ENCODE measurements at places on chromosomes 16 and 17. TPM values are rescaled to one million over a fixed set of nuclear protein-coding genes. Genes with fewer than 3 reads are reported as not detected.

Gene NFAT5
- 16.8 TPM for total RNA-seq

Gene KRTAP9-8
- not detected for total RNA-seq

- no peaks in the 10 kb centered on the region for H3K27me3 ChIP-seq
- H3K27ac ChIP-seq = no peak overlapping the region
- peaks cover 25% of the 10 kb centered on the region for H3K4me1 ChIP-seq
- H3K4me3 ChIP-seq = no peak overlapping the region
- DNase-seq = no peak
- H3K36me3 ChIP-seq = peaks cover 33% of the 10 kb centered on the region
These were observed 155.0 kb upstream of the CACNG5 start for GRCh38 chr17:66679631-66680517.

DNA sequence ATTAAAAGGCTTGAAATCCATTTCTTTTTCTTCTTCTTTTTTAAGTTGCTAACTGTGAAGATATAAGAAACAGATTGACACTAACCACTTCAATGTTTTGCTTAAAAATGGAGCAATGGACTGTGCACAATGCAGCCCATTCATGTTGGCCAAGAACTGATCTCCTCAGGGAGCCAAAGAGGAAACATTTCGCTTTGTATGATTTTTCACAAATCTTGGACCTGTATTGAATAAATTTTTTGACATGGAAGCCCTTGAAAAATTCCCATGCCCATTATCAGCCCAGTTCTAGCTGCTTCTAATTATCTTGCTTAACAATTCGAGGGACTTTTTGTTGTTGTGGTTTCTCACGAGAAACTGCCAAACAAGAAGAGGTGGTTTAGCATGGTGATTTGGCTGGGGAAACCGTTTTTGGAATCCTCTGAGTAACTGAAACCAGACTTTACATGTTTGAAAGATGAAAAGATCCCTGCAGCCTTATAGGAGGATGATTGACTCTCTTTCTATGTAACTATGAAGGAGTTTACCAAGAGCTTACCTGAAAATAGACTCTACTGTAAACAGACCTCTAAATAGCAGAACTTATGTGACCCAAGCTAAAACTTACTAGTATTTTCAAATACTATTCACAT is 1389.4 kb upstream of the GOT2 start:
- no peak overlapping the region for H3K4me3 ChIP-seq
- no peaks in the 10 kb centered on the region for H3K36me3 ChIP-seq
- H3K27ac ChIP-seq = no peak overlapping the region
- H3K4me1 ChIP-seq = no peaks in the 10 kb centered on the region
- H3K27me3 ChIP-seq = no peaks in the 10 kb centered on the region

GRCh38 chr17:74768069-74768762 is 7.9 kb downstream of the NAT9 start:
- peaks cover 32% of the 10 kb centered on the region for H3K4me1 ChIP-seq
- DNase-seq = no peak
- H3K27ac ChIP-seq = peak overlapping the region; percentile 72
- H3K4me3 ChIP-seq = no peak overlapping the region
- H3K36me3 ChIP-seq = peaks cover 65% of the 10 kb centered on the region

- H3K36me3 ChIP-seq = no peaks in the 10 kb centered on the region
- no peak for DNase-seq
- no peaks in the 10 kb centered on the region for H3K27me3 ChIP-seq
- no peaks in the 10 kb centered on the region for H3K4me1 ChIP-seq
- no peak overlapping the region for H3K4me3 ChIP-seq
These were observed 1013.8 kb upstream of the EEF2KMT start for GRCh38 chr16:6111390-6111789.

DNA sequence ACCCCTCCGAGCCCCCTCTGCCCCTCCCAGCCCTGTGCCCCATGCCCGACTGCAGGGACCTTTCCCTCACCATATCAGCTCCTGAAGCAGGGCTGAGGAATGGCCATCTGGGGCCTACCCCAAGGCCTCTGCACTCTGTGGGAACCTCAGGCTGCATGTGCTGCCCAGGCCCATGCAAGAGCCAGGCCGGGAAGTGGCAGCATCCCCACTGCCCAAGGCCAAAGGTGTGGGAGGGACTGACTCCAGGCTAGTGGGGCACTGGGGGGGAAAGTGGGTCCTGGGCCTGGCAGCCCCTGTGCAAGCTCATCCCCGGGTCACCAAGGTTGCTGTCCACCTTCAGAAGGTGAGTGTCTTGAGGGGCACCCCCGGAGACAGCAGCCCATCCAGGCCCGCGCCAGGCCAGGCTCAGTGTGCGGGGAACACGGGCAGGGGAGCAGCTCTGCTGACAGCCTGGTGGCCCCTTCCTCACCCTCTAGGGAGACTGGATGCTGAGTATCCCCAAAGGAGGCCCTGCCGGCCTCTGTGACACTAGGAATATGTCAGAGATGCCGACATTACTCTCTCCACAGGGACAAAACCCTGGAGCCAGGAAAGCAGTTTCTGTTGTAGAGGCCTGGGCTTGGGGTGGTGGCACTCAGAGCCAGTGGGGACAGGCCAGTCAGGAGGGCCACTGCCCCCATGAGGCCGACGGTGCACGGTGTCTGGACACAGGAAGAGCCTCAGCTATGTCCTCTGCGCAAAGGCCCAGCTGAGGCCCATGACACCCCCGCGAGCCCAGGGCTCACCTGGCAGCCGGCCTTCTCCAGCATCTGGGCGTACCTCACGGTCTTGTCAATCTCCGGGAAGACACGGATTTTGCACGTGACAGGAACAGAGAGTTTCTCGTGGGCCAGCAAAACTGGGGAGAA is 3.3 kb downstream of the DUS1L start:
- H3K4me1 ChIP-seq = peaks cover 19% of the 10 kb centered on the region
- H3K4me3 ChIP-seq = no peak overlapping the region
- no peak for DNase-seq
- H3K36me3 ChIP-seq = peaks cover 9% of the 10 kb centered on the region
- no peaks in the 10 kb centered on the region for H3K27me3 ChIP-seq

DNA sequence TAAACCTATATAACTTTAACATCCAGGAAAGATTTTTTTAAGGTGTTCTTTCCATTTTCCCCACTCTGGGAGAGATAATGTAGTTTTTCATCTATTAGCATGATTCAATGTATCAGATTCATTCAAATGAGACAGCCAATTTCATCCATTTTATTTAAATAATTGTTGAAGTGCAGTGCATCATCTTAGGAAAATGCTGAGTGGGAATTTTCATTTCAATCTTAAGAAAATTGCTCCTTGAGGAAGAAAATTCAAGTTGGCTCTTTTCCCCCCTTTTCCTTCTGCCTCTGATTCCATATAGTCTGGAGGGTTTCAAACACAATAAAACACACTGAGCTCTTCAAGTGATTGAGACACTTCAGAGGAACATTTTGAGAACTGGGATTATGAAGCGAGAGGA is 3.4 kb upstream of the KCNJ16 start:
- no peak overlapping the region for H3K27ac ChIP-seq
- H3K36me3 ChIP-seq = no peaks in the 10 kb centered on the region
- no peaks in the 10 kb centered on the region for H3K4me1 ChIP-seq
- H3K27me3 ChIP-seq = peaks cover 5% of the 10 kb centered on the region
- H3K4me3 ChIP-seq = no peak overlapping the region

- DNase-seq = no peak
- H3K4me3 ChIP-seq = peak overlapping the region; percentile 27
- peaks cover 8% of the 10 kb centered on the region for H3K4me1 ChIP-seq
- H3K27me3 ChIP-seq = peaks cover 33% of the 10 kb centered on the region
- H3K27ac ChIP-seq = no peak overlapping the region
These were observed 2.0 kb downstream of the TNK1 start for GRCh38 chr17:7382901-7383300.

DNA sequence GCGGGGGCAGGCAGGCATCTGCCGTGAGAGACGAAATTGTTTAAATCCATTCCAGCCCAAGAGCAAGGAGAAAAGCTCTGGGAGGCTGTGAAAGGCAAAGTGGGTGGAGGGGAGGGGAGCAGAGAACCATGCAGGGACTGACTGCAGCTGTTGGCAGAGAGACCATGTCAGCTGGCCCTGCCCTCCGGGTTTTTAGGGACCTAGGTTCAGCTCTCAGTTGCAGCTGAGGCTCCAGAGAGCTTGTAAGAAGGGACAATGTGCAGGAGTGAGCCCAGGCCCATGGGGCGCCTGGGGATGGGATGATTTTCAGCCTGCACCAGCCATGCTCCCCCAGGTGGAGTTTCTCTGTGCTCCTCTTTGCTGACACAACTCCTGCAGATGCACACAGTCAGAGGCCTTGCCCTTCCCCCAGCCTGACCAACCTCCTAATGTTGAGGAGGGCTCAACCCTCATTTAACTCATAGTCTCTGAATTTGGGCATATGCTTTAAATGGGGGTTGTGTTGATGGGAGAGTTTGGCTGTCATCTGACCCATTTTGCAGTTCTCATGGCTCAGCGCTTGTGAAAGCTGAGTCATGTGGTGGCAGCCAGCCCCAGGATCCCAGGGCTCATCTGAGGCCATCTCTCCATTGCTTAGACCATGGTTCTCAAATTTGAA is 70.9 kb downstream of the PLXDC1 start:
- H3K27ac ChIP-seq = no peak overlapping the region
- peaks cover 6% of the 10 kb centered on the region for H3K4me1 ChIP-seq
- no peak for DNase-seq
- H3K27me3 ChIP-seq = no peaks in the 10 kb centered on the region
- no peaks in the 10 kb centered on the region for H3K36me3 ChIP-seq
